Lung microvascular endothelial cell (primary cell): ENCODE measurements at places on chromosomes 16 and 17.

DNA sequence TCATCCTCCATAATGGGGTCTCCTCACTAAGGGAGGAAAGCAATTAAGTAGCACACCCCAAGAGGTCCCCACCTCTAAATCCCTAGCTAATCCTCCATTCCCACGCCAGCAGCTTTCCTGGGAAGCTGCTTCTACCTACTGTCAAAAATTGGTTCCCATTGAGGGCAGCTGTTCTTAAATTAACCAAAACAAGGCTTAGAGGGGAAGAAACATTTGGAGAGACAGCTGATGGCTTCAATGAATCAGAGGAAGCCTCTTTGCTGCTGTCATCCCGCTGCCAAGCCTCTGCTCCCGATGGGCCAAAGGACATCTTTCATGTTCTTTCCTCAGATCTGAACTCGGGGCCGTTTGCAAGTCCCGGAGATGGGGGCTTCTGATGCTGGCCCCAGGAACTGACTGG lies 26.6 kb downstream of the AIPL1 start:
- no peak for DNase-seq

GRCh38 chr16:89232107-89232506 lies 14.6 kb downstream of the ZNF778 start:
- no peak for DNase-seq

DNA sequence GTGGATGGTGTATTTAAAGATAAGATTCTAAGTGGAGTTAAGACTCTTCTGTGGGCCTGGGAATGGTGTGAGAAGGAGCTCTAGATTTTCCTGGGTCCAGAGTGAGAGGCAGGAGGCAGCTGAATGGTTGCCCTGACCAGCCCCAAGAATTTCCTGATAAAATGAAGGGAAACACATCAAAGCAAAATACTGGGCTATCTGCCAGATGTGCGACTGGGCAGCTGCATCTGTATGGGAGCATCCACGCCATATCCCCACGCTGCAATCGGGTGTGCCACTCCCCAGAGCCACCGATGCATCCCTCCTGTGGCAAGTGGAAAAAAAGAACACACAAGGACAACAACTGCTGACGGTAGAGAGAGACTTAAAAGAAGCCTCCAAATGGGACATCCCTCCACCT lies 84.3 kb upstream of the COX10 start:
- DNase-seq, result no peak

- peak; percentile 39 for DNase-seq
These were observed 654 bp downstream of the LASP1 start for GRCh38 chr17:38870259-38871165.

DNA sequence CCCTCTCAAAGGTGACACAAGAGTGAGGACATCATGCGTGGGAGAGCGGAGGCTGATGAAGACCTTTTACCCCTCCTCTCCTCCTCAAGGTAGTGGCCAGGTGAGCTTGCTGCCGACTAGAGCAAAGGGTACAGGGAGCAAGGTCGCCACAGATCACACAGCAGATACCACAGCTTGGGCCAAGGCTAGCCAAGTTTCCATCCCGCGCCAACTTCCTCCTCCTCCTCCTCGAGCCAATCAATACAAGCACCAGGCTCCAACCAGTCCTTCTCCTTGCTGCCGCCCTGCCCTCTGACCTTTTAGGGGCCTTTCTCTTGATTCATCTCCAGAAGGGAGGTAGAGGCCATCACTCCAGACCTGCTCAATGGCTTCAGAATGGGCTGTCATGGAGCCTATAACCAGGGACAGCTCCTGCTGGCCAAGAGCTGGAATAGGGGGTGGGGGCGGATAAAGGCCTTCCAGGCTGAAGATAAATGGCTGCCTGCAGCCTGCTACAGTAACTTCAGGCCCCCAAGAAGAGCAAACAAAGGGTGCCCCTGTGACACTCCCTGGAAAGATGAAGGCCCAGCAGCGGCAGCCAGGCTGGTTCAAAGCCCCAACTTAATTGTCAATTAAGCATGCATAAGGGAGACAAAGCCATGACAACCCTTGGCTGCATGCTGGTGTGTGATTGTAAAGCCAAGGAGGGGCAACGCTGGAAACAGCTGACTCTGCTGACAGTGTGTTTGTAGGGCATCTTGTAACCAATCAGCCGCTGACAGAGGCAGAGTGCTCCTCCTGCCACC lies 17.8 kb downstream of the HNF1B start:
- DNase-seq, result no peak

- no peak for DNase-seq
These were observed 23.3 kb downstream of the SHISA6 start for GRCh38 chr17:11264183-11264871.

DNA sequence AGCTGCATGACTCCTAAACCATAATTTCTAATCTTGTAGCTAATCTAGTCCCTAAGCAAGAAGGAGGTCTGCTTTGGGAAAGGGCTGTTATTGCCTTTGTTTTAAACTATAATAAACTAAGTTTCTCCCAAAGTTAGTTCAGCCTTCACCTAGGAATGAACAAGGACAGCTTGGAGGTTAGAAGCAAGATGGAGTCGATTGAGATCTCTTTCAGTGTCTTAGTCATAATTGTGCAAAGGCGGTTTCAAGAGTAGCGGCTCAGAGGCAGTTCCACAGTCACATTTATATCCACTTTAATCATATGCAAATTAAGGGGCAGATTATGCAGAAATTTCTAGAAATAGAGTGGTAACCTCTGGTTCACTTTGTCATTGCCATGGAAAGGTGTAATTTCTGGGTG lies 17.4 kb downstream of the DRC7 start:
- DNase-seq, result no peak

DNA sequence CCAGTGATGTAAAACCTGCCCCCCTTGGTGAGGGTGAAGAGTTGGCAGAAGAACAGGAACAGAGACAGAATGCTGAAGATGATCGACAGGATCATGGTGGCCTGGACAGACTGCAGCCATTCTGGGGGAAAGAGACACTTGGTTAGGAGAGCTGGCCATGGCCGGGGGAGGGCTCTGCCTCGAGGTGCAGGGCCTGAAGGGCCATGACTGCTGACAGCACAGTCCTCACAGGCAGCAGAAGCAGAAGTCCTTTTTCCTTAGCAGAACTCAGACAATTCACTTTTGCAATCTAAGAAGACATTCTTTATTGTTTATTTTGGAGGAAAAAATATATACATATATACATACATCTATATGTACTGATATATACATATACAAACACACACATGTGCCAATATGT lies 25.6 kb downstream of the PMP22 start:
- DNase-seq, result no peak

- peak; percentile 72 for DNase-seq
These were observed 16.4 kb upstream of the SMIM36 start for GRCh38 chr17:55527540-55528118.

DNA sequence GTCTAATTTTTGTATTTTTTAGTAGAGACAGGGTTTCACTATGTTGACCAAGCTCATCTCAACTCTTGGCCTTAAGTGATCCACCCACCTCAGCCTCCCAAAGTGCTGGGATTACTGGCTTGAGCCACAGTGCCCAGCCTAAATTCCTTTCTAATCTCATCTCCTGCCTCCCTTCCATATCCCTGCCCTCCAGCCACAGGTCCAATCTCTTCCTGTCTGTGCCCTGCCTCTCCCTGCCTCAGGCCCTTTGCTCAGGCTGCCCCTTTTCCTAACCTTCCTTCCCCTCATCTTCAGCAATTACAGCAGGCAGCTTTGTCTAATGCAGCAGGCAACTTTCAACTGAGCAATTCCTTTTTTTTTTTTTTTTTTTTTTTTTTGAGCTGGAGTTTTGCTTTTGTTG lies 46.8 kb downstream of the CFAP20 start:
- DNase-seq, result no peak

GRCh38 chr17:46106966-46107644 lies 86.1 kb downstream of the KANSL1 start:
- no peak for DNase-seq

DNA sequence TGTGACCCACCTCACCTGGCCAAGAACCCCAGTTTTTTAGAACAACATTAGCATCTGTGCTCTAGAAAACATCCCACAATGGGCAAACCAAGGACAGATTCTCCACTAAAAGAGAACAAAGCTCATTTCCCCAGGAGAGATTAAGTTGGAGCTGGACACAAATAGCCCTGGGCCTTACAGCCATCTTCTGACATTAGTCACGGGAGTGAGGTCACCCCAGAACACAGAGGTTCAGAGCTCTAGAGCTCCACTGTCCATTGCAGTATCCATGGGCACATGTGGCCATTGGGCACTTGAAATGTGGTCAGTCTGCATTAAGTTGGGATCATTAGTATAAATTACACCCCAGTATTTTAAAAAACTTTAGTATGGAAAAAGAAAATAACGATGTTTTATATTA lies 47.6 kb upstream of the RBBP6 start:
- DNase-seq, result no peak

DNA sequence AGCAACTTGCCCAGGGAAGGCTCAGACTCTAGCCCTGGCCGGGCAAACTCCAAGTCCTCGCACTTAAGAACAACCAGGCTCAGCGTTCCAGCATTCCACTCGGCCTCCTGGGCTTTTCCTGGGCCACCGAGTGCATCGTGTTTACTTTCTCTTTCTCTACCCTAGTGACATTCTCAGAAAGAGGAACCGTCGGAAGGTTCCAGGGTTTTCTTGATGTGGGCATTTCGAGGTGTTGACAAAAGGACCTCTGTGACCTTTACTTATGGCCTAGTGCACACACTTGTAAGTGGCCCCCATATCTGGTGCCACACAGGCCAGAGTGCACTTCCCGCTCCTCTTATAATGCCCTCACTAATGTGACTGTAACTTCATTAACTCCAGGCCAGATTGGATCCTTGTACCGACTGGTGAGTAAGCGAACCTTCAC lies 3.1 kb upstream of the BANP start:
- DNase-seq, result no peak

DNA sequence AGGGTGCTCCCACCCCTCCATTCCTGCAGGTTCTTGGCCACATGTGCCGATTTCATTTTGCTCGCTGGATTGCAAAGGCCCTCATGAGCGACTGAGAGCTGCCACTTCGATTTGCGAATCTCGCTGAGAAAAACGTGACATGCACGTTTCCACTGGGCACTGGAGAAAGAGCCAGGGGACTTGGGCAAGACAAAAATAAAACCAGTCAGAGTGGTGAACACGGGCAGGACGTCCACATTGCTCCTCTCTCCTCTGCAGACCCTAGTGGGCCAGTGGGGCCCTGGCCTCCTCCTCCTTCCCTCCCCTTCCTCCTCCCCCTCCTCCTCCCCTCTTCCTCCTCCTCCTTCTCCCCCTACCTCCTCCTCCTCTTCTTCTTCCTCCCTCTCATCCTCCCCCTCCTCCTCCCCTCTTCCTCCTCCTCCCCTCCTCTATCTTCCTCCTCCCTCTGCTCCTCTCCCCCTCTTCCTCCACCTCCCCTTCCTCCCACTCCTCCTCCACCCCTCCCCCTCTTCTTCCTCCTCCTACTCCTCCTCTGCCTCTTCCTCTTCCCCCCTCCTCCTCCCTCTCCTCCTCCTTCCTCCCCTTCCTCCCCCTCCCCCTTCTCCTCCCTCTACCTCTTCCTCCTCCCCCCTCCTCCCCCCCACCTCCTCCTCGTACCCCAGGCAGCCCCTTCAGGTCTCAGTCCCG lies 28.1 kb upstream of the ENPP7 start:
- no peak for DNase-seq

- DNase-seq, result no peak
These were observed 39.2 kb upstream of the CACNG3 start for GRCh38 chr16:24216961-24217360.

DNA sequence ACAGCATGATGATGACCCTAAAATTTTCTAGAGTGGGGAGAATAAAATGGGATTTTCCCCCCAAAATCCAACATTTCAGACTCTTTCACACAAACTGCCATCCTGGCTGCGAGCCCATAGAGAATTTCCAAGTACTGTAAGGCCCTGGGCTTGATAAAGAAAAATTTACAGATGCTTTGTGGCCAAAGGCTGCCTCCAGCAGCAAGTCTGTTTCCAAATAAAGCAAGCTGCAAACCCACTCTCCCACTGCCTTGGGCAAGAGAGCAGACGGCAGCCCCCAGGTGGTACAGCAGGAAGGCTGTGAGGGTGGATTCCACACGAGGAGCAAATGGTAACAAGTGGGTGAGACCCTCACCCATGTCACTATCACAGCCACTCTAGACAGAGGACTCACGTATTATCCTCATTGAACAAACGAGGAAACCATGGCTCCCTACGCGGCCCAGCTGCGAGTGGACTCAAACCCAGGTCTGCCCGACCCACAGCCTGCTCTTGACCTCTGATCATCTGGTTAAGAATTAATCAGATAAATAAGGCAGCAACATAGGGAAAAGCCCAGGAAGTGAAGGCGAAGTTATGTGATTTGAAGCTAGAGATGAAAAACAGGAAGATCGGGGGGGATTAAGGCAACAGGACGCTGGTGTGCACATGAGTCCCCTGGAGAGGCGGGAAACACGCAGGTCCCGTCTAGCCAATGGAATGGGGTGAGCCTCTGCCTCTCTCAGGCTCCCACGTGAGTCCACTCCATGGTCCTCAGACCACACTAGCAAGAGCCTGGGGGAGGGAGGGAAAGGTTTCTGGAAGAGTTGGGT lies 37.4 kb downstream of the AXIN2 start:
- peak; percentile 10 for DNase-seq

GRCh38 chr17:73759324-73759723 lies 115.1 kb upstream of the SDK2 start:
- no peak for DNase-seq

DNA sequence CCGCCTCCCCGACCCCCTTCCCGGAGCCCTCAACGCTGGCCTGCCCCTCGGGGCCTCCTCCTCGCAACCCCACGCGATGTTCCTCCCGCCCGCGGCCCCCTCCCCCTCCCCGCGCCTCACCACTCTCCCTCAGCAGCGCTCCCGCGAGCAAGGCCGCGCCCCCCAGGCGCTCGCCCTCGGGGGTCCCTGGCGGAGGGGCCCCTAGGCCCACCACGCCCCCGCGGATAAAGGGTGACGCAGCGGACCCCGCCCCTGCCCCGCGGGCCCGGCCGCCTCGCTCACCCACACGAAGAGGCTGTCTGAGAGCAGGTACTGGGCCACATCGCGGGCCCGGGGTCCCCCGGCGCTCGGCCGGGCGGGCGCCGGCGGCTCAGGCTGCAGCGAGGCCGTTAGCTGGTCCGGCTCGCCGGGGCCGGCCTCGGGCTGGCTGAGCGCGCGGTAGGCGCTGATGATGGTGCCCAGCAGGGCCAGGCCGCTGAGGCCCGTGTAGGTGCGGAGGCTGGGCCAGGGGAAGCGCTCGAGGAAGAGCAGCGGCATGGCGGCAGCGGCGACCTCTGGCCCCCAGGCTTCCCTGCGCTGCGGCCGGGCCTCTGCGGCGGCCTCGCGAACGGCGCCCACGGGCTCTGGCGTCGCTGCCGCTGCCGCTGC lies 430 bp downstream of the AMFR start:
- DNase-seq, result peak; percentile 25

- DNase-seq, result no peak
These were observed 6.1 kb downstream of the MT1H start for GRCh38 chr16:56675685-56676210.

- DNase-seq, result no peak
These were observed 567 bp downstream of the SOX9 start for GRCh38 chr17:72121164-72122009.

GRCh38 chr16:77749415-77749814 lies 27.1 kb downstream of the NUDT7 start:
- DNase-seq, result no peak

GRCh38 chr17:48630009-48630924 lies 4.1 kb upstream of the HOXB9 start:
- DNase-seq, result no peak
